ENCODE measurements at places on chromosomes 4 and X. TPM values are rescaled to one million over a fixed set of nuclear protein-coding genes. Genes with fewer than 3 reads are reported as not detected.

KLB gene
- total RNA-seq: not detected

HSFX1 gene
- not detected for total RNA-seq

COX7B2 gene
- not detected for total RNA-seq

GPR78 gene
- total RNA-seq: 2.0 TPM
